ELR (cell line): ENCODE measurements at places on chromosomes 5 and 9.

DNA sequence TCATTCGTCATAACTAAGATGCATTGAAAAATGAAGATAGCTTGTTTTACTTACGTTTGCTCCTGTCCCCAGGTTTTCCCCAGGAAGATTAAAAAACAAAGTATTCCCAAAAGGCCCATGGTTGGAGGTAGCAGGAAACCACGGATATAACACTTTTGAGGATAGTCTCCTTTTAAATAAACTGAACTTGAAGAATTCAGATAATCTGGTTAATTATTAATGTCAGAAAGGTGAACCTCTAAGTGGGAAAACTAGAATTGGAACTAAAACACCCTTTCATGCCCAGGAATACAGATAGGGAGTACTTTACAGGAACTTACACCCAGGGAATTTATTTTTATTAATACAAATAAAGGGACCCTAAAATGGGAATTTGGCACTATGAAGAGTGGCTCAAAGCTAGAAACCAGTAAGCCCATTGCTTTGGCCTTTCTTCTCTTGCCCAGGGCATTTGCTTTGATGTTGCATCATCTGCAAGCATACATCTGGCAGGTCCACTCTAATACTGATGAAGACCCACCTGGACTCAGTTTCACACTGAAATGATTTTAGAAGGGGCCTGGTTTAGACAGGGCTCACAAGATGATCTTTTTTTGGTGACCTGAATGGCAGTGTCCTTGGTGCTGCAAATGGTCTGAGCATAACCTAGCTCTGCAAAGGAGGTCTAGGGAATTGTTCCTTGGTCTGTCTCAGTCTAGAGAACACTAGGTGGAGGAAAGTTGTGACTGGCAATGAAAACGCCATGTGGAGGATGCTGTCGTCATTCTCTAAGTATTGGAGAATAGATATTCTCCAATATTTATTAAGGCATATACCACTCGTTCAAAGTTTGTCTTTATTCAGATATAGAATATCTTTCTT lies at the start of gene C5:
C5 (minus strand) TSS at position 148 of the 861 bp plus-strand sequence; CDS start at position 119, 29 bp downstream.
- no peak for DNase-seq

DNA sequence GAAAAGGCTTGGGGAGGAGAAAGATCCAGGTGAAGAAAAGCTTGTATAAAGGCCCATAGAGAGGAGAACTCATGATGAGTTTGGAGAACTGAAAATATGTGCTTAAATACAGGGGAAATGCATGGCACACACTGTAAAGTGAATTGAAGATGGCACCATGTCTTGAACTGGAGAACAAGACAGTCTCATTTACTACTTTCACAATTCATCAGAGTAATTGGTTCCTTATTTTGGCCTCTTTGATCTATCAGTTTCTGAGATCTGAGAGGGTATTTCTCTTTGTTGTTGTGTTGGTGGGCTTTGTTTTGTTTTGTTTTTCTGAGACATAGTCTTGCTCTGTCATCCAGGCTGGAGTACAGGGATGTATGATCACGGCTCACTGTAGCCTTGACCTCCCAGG lies 98.2 kb downstream of the CEMIP2 start:
- no peak for DNase-seq

GRCh38 chr9:104986096-104986495 lies 58.1 kb upstream of the ABCA1 start:
- no peak for DNase-seq

DNA sequence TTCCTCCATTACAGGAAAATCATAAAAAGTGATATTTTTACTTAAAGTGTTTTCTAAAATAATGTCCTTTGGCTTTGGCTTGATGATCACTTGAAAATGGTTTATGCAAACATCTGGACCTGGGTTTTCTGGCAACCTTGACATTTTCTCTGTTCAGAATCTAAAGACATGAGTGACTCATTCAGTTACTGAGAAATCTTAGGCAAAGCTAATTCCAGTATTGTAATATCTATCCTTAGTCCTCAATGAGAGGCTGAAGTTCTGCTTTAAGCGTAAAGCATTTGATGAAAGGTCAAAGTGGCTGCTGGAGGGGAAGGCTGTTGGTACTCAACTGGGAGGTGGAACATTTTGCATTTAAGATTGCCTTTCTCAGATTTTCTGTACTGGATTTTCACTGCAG lies 2.3 kb downstream of the MAN2A1 start:
- DNase-seq = peak; percentile 67

GRCh38 chr9:136331030-136331429 lies 3.7 kb downstream of the GPSM1 start:
- DNase-seq = no peak

DNA sequence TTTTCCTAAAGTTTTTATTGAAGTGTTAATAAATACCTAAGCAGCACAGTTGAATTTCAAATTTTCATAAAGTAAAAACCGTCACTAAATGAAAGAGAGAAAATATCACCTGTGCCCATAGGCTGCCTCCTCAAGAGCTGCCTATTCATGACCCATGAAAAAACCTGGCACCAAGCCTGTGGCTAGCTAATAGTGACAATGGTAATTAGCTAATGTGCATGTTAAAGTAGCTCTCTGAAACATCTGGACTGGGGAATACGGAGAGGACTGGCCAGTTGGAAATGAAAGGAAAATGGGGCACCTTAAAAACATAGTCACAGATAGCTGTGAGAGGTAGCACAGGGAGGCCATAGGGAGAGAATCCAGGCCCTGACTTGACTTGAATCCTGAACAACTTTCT lies 5.4 kb upstream of the GNE start:
- no peak for DNase-seq

- no peak for DNase-seq
Observed at GRCh38 chr5:43038496-43038989, 1.6 kb downstream of the ANXA2R start.

GRCh38 chr5:126016256-126016655 lies 407.0 kb upstream of the GRAMD2B start:
- no peak for DNase-seq

DNA sequence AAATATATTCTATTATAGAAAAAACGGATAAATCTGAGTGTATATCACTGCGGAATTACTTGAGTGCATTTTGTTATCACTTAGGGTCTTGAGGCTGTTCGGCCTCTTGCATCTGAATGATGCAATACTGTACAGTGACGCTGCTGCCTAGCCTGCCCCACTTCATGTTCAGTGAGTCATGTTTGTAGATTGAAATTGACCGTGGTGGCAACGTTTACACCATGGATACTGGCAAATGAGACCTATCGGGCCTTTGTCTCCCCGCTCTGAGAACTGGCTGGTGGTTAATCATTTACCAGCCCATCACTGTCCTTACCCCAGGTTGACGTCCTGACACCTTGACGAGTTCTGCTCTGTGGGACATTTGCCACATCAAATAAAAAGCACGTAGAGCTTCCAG lies 510.1 kb upstream of the ADAMTS16 start:
- DNase-seq = no peak

- DNase-seq = no peak
Observed at GRCh38 chr9:83526901-83527300, 11.3 kb downstream of the FRMD3 start.

DNA sequence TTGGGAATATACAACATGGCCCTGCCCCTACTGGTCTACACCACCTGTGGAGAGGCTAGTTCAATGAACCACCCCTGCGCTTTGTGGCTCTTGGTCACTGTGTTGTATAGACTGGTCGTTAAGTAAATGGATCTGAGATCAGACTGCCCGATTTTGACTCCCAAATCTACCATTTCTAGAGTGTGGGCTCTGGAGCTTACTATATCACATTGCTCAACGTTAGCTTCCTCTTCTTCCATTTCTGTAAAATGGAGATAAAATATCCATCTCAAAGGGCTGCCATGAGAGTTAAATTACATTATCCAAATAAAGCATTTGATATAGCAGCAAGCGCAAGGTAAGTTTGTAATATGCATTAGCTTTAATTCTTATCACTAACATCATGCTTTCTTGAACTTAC lies 52.7 kb upstream of the IFNK start:
- DNase-seq = no peak
